Neural crest cell (in vitro differentiated cells): ENCODE measurements at places on chromosomes 4 and X.
A peak's percentile ranks its signal among the peaks of the same experiment; 100 is the strongest.

- no peak for DNase-seq
Observed at GRCh38 chrX:53438174-53438831, 4.1 kb upstream of the HSD17B10 start.

GRCh38 chrX:34809096-34809495 is 133.5 kb upstream of the FAM47B start:
- no peak for DNase-seq

- DNase-seq = no peak
Observed at GRCh38 chr4:71814433-71814832, 30.6 kb upstream of the GC start.

DNA sequence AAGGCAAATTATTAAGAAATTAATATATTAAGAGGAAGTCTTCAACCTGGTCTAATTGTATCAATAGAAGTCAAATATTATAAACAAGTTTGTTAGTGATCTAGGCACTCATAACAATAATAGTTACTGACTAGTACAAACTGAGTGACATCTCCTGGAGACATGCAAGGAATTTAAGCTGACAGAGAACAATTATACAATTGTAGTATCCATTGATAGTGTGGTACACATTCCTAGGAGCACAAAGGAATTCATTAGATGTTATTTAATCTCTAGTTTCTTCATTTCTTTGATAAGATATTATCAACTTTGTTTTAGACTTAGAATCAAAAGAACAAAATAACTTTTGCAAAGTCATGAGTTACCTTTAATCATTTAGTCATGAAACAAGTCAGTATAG is 1048.6 kb downstream of the PCDH7 start:
- DNase-seq = no peak

DNA sequence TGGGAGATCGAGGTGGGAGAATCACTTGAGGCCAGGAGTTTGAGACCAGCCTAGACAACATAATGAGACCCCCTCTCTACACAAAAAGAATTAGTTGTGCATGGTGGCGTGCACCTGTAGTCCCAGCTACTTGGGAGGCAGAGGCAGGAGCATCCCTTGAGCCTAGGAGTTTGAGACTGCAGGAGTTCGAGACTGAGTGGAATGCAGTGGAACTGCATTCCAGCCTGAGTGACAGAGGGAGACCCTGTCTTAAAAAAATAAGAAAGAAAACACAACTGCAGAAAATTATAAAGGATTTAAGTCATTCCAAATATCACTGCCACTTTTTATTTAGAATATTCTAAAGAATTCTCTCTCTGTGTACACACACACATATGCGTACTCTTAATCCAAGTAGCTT is 18.4 kb downstream of the HPRT1 start:
- DNase-seq = no peak

DNA sequence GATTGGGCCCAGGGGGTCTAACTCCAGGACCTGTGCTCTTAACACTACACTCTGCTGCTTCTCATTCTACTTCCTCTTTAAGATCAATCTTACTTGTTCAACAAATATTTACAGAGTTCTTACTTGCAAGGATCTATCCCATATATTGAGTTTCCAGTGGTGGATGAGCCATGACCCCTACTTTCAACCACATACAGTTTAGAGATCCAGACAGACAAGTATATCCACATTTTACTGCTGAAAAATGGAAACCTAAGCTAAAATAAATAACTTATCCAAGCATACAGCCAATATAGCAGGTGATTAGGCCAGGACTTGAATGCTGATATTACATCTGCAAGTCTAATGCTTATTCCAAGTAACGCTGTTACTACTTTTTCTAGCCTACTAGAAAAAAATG is 18.7 kb downstream of the TMEM150C start:
- DNase-seq = no peak

GRCh38 chr4:153064571-153064970 is 128.4 kb downstream of the FHDC1 start:
- no peak for DNase-seq

- no peak for DNase-seq
Observed at GRCh38 chr4:123346951-123347350, 49.6 kb upstream of the SPRY1 start.

GRCh38 chr4:82213485-82214417 is 160.0 kb downstream of the HNRNPD start:
- no peak for DNase-seq

DNA sequence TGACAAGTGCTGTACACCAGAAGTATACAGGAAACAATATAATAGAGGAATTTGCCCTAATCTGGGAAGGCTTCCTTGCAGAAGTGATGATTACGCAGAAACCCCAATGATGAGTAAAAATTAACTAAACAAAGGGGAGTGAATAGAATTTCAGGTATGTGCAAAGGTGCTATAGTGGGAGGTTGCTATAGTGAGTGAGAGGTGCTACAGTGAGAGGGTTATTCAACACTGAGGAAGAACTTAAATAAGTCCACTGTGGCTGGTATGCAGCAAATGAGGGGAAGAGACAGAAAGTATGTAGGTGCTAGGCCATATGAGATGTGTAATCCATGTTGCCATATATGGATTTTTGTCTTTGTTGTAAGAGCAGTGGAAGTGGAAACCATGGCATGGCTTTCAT is 69.5 kb downstream of the TRIM2 start:
- no peak for DNase-seq

DNA sequence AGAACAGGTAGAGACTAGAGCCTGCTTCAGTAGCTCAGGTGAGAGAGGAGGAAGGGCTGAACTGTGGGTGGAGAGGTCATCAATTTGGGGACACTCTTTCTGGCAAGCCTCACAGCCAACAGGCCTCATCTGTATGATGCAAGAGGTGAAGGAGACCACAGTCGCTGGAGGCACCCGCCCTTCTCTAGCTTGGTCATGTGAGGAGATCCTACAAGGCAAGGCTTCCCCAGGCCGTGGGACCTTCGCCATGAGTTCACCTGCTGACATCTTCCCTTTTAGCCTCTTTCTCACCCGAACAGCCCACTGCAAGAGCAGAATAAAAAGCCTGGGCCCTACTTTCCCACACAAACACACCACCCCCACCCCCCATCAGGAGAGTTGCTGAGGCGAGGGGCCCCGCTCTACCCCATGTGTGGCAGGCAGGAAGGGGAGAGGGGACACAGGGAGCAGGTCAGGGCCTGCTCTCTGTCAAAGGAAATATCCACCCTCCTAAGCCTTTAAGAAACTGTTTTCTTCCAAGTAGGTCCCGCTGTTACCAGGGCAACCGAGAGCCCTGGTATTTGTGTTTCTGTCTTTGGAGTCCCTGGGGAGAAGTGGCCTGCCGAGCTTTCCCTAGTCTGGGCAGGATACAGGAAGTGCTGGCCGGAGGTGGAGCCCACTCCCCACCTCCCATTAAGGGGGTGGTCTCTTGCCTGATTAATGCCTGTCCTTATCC is 8.1 kb downstream of the RTL5 start:
- DNase-seq = peak; percentile 45

- no peak for DNase-seq
Observed at GRCh38 chr4:140028101-140028500, 125.9 kb downstream of the MAML3 start.

- no peak for DNase-seq
Observed at GRCh38 chr4:110183058-110183457, 15.4 kb downstream of the ELOVL6 start.

DNA sequence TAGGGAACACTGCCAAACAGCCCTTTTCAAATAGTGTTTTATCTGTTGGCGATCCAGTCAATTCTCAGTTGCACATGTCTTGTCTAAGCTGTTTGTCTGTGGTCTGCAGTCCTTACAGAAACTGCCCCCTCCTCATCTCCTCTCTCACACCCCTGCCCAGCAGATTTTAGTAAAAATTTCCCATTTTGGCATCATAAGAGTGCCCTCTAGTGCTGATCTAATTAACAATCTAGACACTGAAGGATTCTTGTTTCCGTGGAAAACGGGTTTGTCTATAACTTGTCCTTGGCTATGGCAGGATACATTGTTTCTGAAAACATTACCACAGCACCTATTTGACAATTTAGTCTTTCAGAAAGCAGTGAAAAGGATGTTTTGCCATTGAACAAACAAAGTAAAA is 227.2 kb upstream of the MBNL3 start:
- DNase-seq = no peak

- DNase-seq = no peak
Observed at GRCh38 chr4:8582436-8582835, 2.2 kb downstream of the GPR78 start.

GRCh38 chr4:19349416-19349815 is 902.3 kb upstream of the SLIT2 start:
- DNase-seq = no peak

DNA sequence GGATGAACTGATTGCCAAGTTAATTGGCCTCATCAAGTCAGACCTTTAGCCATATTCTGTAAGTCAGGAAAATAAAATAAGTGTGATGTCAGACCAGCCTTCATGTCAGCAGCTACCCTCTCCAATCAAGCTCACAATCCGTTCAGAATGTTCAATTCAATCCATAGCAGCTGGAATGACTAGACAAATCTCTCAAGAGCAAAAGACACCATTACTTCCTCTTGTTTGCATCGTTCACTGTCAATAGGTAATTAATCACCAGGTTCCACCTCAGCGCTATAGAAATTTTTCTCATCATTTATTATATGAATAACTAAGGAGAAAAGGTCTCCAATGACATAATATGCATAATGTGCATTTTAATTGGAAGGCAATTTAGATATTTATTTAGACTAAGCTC is 321.0 kb upstream of the GRIA3 start:
- no peak for DNase-seq

GRCh38 chr4:19123681-19124080 is 1102.1 kb upstream of the LCORL start:
- no peak for DNase-seq

GRCh38 chrX:102711872-102712215 is 404 bp upstream of the GPRASP2 start:
- DNase-seq = no peak

- DNase-seq = no peak
Observed at GRCh38 chr4:134313591-134313990, 112.0 kb upstream of the PABPC4L start.

DNA sequence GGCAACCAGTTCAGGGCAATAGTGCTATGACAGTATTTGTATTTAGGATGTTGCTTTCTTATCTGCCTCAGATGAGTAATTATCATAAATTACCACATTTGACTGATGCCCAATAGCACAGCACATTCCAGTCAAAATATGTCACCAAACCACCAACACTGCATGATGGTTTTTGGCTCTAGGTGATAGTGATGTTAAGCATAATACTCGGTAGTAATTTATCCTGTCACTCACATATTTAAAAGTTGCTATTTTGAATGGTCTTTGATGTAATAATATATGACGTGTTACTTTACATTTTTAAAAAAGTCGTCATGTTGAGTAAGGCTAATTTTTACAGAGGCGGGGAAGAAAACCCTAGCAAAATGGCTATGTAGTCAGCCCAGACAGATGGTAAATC is 42.5 kb downstream of the UNC5C start:
- no peak for DNase-seq

GRCh38 chrX:72101597-72102037 is 30.1 kb downstream of the RTL5 start:
- DNase-seq = no peak

- no peak for DNase-seq
Observed at GRCh38 chr4:15794905-15795304, 16.8 kb downstream of the CD38 start.

- DNase-seq = no peak
Observed at GRCh38 chr4:60683357-60683756, 516.8 kb upstream of the ADGRL3 start.

DNA sequence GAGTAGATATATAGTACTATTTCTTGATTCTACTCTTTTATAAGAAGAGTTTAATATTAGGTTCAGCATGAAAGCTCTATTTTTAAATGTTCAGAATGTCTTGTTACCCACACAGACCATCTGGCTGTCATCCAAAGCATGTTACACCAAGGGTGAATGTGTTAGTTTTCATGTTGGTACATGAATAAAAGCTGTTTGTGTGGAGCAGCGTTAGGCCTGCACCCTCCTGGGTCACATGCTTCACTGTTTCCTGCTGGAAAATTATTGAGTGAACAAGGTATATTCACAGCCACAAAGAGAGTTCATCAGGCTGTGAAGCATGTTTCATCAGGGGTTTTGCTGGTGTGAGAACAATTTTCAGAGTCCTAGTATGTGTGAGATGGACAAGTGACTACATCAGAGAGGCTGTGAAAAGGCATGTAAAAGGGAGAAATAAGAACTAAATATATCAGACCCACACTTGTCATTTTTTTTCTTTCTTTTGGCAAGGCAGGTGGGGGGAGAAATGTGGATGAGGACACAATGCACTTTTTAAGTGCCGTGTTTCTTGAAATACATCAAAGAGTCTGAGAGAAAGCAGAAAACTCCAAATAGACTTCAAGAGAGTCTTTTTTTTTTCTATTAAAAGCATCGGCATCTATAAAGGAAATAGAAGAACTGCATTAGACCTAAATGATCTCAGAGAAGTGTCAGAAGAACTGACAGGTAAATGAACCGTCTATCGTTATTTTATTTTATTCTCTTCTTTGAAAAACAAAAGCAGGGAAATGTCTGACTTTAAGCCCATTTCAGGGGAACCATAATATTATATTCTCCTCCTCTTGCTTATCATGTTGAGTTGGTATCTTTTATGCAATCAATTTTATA is 2429.7 kb downstream of the PCDH7 start:
- no peak for DNase-seq
